Activated CD4-positive, alpha-beta T cell treated with anti-CD3 and anti-CD28 coated beads, Interleukin-2, amount 50 U/mL, for 48 hours (primary cell): ENCODE measurements at places on chromosomes 2 and 18.

DNA sequence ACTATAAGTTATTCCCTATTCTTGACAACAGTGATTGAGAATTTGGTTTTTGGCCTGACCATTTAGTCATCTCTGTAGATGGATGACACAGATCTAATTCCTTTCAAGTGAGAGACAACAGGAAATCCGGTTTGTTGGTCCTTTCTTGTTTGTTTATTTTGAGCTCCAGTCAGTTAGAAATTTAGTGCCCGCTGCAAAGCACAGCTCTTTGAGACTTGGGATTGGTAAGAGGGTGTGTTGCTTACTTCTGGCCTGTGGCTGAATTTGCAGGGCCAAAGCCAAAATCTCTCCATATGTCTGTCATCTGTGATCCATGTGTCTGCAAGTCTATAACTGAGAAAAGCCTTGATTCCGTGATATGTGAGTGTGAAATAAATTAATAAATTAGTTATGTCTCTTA lies 74.3 kb downstream of the BIN1 start:
- no peak for DNase-seq

DNA sequence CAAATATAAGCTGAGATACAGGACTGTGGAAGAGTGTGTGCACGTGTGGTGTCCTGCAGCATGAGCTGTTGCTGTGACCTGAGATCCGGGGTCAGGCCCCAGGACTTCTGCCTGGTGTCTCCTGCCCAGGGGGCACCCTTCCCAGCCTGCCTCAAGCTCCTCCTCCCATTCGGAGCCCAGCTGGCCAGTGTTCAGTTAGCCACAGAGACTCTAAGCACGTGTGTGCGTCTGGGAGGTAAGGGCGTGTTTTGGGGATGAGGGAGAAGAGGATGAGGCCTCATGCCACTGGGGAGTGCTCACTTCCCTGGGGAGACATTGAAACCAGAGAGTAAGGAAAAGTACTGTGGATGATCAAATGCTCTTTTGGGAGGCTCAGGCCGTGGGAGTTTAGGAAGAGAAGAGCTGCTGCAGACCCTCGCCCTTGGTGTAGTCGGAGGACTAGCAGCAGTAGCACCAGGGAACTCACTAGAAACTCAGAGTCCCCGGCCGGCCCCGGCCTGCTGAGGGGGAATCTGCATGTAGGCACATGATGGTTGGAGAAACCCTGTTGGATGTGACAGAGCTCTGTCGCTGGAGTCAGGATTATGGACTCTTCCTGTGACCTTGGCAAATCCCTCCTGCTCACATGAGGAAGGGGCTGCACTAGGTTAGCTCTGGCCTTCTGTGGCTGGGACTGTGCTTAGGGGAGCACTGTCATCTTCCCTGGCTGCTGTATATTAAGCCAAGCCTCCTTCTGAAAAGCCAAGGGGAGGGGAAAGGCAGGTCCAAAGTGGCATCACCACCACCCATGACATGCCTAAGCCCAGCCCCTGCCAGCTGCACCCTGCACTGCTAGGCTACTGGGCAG lies 231.1 kb downstream of the DYSF start:
- DNase-seq: no peak

DNA sequence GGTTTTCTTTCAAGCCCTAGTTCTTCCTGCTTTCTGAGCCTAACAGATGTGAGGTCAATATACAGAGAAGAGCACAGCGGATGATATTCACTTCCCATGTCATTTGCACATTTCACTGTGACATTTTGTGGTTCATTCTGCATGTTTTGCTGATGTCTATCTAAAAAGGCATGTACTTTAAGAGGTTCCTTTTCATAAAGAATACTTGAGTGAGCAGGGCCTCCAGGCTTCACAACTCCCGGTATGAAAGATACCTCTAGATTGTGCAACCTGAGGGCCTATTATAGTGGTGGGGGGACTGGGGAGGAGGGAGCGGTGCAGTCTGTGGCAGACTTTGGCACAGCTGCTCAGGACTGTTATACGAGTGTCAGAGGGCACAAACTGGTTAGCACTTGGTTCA lies 54.6 kb downstream of the CPO start:
- DNase-seq: no peak

DNA sequence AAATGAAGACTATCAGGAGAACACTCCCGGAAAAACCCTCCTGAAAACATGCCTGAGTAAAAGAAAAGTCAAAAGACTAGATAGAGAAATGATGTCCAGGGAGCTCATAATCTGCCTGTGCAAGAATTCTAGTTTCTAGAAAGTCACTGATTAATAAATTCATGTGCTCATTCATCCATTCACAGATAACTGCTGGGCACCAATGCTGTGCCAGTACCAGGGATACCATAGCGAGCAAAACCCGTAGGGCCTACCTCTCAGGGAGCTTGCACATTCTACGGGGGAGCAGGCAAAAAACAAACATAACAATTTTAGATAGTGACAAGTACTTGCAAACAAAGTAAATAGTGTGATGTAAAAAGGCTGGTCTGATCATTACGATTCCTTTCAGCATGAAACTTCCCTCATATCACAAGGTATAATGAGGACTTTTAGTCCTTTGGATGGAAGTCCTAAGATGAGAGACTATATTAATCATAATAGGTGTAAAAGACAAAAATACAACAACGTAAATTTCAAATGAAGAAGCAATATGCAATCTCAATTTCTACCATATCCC lies 289.9 kb downstream of the AFF3 start:
- DNase-seq: no peak

DNA sequence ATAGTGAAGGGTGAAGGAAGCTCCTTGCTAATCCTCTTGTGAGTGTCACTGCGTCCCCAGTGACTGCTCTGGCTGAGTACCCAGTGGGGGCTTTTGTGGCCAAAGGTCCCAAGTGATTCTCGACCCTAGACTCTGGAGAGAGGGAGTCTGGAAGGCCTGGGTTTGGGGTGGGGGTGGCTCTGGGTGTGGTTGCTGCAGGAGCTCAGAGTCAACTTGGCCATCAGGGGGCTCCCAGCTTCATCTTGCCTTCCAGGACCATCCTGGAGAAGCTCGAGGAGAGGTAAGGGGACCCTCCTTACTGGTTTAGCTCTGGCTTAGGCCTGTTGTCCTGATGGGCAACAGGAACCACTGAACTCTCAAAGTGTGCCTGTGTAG lies 592 bp downstream of the PSD4 start:
- DNase-seq: peak; percentile 46

- no peak for DNase-seq
Observed at GRCh38 chr2:32900246-32900973, 46.3 kb upstream of the LTBP1 start.

GRCh38 chr2:8049851-8050571 lies 631.8 kb upstream of the ID2 start:
- DNase-seq: peak; percentile 76
